Bronchial epithelial cell (primary cell): ENCODE measurements at places on chromosomes 5 and 9.
A peak's percentile ranks its signal among the peaks of the same experiment; 100 is the strongest.

DNA sequence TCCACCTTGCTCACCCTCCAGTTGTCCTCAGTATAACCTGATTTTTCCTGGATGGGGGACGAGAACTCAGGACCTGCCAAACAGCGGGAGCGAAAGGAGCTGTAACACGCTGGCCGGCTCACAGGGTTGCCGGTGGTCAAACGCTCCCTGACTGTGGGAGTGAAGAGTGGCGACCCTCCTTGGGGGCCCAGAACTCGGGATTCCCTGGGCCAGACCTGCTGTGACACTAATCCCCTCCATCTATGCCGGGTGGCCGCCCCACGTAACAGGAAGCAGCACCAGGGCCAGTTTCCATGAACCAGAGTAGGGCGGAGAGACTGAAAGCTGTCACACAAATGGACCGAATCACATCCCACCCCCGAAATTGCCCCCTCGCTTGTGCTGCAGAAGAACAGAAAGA, 1809.2 kb upstream of the ACO1 start:
- no peak for DNase-seq

GRCh38 chr5:11148810-11149539, 387.9 kb upstream of the DAP start:
- no peak for DNase-seq

- peak; percentile 73 for DNase-seq
Observed at GRCh38 chr9:18208166-18209059, 265.5 kb upstream of the ADAMTSL1 start.

DNA sequence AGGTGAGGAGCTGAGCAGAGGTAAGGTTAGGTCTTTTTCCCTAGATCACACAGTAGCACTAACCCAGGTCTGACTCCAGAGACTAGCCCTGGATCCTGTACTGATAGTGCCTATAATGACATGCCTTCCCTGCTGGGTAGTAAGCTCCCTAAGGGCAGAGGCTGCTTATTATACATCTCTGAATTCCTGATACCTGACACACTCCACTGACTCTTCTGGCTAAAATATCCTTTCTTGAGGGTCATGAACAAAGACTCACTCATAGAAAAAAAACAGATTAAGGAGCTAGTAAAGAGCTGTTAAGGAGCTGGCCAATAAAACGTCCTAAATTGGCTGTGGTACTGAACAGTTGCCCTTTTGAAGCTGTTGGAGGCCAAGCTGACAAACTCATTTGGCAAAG, 149.0 kb upstream of the ITGA1 start:
- DNase-seq = peak; percentile 25

GRCh38 chr5:136200761-136201160, 7.8 kb upstream of the SMIM32 start:
- no peak for DNase-seq

- no peak for DNase-seq
Observed at GRCh38 chr9:133830310-133830709, 92.2 kb upstream of the SARDH start.

- no peak for DNase-seq
Observed at GRCh38 chr5:102411-103043, 10.6 kb downstream of the PLEKHG4B start.

DNA sequence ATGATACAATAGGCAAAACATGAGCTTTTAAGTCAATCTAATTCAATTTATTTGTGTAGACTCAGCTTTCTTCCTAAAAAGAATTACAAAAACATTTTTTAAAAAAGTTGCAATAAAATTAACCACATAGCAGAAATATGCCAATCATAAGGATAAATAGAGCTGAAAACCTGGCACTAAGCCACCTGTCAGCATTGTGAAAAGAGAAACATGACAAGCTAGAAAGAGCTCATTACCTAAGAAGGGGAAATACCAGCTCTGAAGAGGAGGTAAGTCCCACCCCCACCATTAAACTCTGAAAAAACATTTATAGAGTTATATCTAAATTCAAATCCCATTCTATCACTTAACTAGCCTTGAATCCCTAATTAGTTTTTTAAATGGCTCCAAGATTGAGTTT, 372.9 kb downstream of the OSTF1 start:
- no peak for DNase-seq

- DNase-seq = no peak
Observed at GRCh38 chr5:143758015-143758414, 53.9 kb upstream of the HMHB1 start.

GRCh38 chr5:165559645-165560044, 2054.2 kb downstream of the MAT2B start:
- no peak for DNase-seq

DNA sequence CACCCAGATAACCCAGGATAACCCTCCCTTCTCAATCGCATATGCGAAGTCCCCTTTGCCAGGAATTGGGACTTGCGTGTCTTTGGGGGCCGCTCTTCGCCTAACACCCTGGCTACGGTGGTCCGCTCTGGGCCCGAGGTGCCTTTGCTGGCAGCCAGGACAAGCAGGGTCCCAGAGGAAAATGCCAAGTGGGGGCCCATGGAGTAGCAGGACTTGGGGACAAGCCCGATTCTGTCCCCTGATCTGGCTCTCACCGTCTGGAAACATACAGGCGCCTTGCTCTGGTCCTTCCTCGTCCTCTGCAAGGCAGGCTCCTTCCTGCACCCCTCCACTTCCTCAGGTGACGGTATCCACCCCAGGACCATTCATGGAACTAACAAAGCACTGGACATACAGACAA, 78.1 kb upstream of the UNC5A start:
- no peak for DNase-seq

- DNase-seq = no peak
Observed at GRCh38 chr9:123528501-123528900, 172.5 kb downstream of the CRB2 start.

DNA sequence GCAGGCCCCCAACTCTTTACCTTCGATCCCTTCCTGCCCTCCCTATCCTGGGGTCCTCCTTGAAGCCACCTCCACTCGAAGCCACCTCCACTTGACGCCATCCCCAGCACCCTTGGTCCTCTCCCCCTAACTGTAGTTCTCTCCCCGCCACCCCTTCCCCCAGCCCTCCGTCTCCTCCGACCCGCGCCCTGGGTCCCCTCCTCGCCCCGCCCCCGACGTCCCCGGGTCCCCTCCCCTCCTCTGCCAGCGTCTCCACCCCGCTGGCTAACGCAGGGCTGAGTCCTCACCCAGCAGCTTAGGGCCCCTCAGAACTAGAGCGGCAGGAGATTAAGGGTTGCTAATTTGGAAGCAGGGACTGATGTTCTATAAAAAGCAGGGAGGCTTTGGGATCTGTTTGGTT, 30.6 kb upstream of the ANKRD33B start:
- no peak for DNase-seq
